ENCODE measurements at places on chromosomes 1 and 21. TPM values are rescaled to one million over a fixed set of nuclear protein-coding genes. Genes with fewer than 3 reads are reported as not detected.
A peak's percentile ranks its signal among the peaks of the same experiment; 100 is the strongest.

GRCh38 chr21:44401386-44402160 is 48.2 kb downstream of the TRPM2 start:
- no peak for DNase-seq

The OSCP1 gene
- 3.1 TPM for total RNA-seq

DNA sequence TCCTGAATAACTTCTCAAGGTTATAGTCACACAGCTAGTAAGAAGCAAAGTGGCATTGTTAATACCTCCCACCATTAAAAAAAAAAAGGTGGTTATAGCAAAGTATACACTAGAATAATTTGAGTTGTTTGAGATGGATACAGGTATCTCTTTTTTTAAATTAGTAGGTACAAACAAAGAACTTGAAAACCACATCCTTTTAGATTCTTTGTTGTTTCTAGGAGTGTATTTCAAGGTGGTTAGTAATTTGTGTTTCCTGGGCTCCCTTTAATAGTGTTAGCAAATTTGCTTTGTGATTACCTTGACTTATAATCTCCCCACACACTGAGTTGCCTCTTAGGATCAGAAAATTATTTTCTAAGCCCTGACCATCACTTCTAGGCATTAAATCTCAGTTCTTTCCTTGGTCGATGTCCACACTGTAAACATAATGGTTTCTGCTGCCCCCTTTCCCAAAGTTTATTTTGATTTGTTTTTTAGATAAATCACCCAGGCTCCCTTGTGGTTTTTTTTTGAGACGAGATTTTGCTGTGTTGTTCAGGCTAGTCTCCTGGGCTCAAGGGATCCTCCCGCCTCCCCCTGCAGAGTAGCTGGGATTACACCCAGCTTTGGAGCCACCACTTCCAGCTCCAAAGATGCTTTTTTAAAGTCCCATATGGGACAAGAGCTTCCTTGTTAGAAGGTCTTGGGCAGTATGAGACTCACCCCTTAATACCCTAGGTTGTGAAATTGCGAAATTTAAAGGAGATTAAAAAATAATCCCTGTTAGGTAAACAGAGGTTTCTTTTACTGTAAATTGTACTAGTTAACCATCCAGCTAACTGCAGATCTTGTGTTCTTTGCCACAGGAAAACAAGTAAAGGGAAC is 6.2 kb downstream of the AKIRIN1 start:
- DNase-seq = no peak

DNA sequence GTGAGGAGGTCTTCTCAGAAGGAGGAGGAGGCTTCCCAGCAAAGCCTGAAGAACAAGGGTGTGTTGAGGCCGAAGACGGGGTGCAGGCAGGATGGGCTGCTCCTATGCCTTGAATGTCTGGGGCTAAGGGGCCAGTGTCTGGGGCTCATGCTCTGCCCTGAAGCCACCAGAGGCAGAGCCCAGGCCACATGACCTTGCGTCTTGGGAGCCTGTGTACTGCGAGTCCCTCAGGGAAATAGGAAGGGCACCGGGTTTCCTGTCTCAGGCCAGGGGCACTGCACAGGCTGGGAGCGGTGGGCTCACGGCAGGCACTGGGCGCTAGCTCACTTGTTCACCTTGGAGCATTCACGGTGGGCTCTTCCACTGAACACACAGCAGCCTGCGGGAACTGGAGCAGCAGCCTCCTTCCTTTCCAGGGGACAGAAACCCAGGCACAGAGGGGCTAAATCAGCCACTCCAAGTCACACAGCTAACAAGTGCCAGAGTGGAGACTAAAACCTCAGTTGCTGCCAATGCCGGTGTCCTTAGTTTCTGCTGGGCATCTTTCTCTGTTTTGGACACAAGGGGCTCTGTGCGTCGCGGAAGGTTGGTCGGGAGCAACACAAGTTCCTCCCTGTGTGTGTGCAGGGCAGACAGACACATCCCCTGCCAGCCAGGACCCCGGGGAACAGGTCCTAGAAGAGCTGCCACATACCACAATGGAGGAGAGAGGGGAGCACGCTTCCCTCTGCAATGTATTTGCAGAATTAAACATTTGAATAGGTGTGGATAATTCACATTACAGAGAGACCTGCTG is 104.8 kb upstream of the C1orf174 start:
- no peak for DNase-seq

DNA sequence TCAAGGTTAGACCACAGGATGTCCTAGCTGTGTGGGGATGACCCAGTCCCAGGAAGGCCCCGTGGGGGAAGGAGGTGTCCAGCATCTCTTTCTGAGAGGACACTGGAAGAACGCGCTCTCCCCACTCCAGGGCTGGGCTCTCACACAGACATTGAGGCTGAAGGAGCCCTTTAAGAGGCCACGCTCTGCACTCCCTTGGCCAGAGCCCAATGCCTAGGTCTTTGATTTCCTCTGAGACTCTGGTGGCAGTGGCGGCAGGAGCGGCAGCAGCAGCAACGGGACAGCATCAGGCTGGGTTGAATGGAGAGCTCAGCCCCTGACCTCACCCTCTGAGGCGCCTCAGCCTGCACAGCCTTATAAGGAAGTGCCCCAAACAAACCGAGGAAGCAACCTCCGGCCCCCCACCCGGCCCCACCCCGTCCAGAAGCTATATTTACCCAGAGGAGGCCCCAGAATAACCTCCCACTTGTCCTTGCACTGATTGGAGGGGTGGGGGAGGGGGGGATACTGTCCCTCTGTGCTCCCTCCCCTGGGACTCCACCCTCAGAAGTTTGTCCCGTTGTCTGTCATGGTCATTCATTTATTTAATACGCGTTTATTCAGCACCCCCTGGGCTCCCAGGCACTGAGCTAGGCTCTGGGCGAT is 12.3 kb downstream of the NES start:
- peak; percentile 58 for DNase-seq

- DNase-seq = no peak
These were observed 481.1 kb upstream of the NEGR1 start for GRCh38 chr1:72763481-72763880.

The CHRNB2 gene
- total RNA-seq = 0.15 TPM

The MFSD2A gene
- total RNA-seq = 27.9 TPM

DNA sequence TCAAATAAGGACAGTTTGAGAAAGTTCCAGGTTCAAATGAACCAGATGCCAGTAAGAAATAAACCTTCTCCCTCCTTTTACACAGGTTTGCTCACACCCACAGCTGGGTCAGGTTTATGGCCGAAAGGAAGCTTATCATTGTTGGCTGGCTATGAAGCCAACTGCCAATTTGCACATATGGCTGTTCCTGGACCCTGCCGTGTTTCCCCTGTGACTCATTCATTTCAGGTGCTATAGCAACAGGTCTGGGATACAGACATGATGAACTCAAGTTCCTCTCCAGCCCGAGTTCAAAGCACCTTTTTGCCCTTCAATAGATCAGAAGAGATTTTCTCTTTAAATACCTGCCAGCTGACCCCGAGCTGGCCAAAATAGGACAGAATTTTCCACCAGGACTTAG is 134.4 kb upstream of the SMYD2 start:
- DNase-seq = peak; percentile 20

DNA sequence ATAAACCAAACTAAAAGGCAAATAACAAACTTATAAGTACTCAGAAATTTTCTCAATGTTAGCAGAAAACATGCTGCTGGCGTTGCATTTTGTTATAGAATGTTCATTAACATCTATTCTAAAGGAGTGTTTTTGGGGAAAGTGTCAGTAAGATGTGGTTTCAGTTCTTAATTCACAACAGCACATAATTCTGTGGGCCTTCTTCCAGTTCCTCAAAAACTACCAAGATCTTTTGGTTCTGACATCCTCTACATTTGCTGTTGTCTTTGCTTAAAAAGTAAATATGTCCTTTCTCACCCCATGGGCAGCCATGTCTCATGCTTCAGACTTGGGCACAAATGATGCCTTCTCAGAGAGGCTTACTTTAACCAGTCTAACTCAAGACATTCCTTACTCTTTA is 152.5 kb downstream of the CDC7 start:
- DNase-seq = no peak

All from left colon (tissue), 2 donors.